Esophagus squamous epithelium (tissue), 5 donors: ENCODE measurements at places on chromosomes 2 and 18.

DNA sequence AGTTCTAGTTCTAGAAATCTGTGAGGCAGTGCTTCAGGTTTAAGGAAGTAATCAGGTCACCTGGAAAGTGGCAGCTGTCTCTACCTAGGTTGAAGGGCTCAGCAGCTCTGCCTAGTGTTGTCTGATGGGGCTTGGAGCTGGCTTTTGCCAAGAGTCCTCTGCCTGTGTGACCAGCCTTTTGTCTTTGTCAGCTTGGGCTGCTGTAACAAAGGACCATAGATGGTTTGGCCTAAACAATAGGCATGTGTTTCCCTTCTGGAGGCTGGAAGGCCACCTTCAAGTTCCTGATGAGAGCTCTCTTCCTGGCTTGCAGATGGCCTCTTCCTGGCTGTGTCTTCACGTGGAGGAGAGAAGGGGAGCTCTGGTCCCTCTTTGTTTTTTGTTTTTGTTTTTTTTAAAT is 13.3 kb downstream of the UBE2F start:
- no peak for DNase-seq

- DNase-seq = no peak
Measured at GRCh38 chr2:168097431-168097830, 150.0 kb downstream of the STK39 start.

DNA sequence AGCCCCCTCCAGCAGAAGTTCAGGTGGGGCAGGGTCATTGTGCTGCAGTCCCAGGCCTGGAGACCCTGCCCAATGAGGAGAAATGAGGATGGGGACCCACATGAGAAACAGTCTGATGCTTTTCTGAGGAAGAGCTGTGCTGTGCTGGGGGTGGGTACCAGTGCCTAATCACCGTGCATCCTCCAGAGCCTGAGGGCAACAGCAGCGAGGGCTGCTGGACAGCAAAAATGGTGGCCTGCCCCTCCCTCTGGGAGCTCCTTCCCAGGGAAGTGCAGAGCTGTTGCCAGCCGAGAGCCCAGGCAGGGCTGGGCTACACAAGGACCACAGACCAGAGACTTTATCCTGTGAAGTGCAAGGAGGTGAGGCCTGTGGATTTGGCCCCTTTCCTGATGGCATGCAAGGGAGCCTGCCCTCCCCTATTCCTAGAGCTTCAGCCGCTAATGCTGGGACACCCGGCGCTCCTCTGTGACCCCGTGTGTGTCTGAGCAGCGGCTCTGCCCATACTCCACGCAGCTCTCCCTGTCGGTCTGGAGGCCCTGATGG is 134.8 kb downstream of the DSEL start:
- no peak for DNase-seq

DNA sequence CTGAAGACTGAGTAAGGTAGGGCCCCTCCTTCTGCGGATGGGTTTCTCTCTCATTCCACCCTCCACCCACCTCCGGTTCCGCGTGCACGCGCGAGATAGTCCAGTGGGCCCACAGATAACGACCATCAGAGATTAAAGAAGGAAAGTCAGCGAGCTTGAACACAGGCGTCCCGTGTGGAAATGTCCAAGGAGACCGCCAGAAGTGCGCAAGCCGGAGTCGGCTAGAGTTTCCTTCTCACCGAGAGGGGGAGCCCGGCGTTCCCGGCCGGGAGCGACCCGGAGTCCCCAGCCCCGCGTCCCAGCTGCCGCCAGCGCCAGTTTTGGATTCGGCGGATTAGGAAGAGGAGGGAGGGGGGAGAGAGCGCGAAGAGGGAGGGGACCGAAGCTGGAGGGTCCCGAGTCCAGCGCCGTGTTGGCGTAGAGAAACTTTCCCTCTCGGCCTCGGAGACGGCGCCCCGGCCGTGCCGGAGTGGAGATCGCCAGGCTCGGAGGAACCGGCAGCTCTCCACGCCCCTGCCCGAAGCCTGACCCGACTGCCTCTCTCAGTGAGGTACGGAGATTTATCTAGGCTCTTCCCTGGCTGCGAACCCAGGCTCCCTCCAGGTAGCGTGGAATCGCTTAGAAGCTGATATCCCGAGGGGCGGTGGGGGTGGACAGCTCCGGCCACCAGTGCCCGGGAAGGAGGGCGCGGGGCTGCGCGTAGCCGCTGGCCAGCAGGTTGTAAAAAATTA is at the start of gene GULP1:
Gene GULP1, plus strand, starts transcription at position 258 of the 731 bp plus-strand sequence. CDS start 185,829 bp downstream, outside the sequence.
- no peak for DNase-seq

- DNase-seq = no peak
Measured at GRCh38 chr2:187055463-187055862, 206.5 kb upstream of the ZSWIM2 start.
